ENCODE measurements at places on chromosomes 1 and 21.

DNA sequence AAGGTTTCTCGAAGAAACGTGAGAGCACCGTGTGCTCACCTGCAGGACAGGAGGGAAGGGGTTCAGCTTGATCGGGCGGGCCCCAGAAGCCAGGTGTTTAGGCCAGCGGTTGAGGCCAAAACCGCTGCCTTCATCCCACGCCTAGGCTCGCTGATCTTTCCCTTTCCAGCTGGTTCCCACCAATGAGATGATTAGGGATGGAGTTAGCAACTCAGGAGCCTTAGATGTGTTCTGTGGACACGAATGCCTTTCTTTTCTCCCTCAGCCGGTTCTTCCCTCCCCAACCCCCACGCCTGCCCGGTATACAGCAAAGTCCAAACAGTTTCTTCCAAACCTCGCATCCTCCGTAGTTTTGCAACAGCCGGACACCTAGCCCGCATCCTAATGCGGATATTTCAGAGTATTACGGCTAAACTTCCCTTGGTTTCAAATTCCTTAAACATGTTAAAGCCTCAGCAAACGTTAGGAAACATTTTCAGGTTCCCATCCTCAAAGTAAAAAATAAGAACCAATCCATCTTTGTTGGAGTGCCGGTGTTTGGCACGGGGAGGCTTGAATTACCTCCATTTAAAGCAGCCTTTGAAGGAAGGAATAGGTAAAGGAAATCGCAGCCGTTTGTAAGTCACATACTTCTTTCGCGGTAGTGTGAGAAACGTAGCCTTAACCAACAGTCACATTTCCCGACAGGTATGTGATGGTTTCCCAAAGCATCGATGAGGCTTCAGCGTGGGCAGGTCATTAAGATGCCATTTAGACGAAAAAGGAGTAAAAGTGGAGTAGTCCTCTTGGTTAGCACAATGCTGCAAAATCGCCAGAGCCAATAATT is 1.1 kb downstream of the LRRC8C start:
- DNase-seq: no peak

GRCh38 chr1:156140879-156141707 is 12.3 kb upstream of the SEMA4A start:
- DNase-seq: no peak

DNA sequence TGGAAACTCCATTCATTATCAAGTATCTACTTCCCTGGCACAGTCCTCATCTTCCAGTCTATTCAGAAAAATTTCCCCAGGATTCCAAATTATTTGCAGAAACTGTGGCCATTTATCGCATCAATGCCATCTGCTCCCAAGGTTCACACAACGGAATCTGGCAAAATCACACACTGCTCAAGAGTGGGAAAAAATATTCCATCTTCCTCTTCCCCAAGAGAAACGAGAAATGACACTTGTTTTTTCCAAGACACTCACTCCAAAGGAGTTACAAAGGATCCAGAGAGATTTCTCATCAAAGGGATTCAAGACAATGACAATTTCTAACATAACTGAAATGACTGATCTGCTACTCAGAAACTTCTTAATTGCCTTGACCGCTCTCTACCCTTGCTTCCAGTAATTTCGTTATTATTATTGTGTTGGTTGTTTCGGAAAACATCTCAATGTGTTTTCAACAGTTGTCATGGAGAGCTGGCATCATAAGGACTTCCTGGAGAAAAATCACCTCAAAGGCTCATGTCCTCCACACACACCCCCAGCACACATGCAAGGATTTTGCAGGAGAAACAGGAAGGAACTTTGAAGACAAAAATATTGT is 128.0 kb downstream of the PSMG1 start:
- no peak for DNase-seq

GRCh38 chr21:28644762-28645161 is 347.9 kb downstream of the LTN1 start:
- DNase-seq: no peak

- DNase-seq: no peak
These were observed 169.0 kb downstream of the CHRM3 start for GRCh38 chr1:239555350-239555749.

DNA sequence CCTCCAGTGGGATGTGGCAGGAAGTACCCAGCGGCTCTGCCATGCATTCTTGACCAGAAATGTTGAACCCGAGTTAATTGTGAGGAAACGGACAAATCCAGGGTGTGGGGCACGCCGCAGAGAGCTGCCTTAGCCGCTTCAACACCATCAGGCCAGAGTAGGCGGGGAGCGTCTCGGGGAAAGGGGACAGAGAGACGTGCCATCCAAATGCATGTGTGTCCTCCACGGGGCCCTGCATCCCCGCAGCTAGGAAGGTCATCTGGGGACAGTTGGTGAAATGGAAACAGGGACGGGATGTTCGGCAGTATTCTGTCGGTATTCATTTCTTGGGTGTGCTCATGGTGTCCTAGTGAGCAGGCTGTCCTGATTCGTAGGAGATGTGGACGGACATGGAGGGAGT is 59.1 kb upstream of the TRAPPC10 start:
- no peak for DNase-seq

DNA sequence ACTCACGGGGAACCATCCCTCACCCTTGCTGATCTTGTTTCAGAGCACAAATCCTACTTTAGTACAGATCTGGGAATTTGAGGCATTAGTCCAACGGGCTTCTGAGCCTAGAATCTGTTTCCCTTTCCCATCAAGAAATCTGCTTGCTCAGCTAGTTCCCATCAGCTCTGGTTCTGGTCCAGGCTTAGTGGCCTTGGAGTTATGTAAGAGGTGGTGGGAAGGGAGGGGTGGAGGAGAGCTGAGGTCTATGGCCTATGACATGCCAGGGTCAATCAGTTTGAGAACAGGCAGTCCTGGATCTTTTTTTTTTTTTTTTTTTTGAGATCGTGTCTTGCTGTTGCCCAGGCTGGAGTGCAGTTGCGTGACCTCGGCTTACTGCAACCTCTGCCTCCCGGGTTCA is 4.1 kb downstream of the GSTM1 start:
- no peak for DNase-seq

GRCh38 chr1:111602974-111603373 is 16.6 kb upstream of the RAP1A start:
- DNase-seq: no peak

Measured in NCI-H2081 (cell line).